ENCODE measurements at places on chromosomes 3 and 15.

DNA sequence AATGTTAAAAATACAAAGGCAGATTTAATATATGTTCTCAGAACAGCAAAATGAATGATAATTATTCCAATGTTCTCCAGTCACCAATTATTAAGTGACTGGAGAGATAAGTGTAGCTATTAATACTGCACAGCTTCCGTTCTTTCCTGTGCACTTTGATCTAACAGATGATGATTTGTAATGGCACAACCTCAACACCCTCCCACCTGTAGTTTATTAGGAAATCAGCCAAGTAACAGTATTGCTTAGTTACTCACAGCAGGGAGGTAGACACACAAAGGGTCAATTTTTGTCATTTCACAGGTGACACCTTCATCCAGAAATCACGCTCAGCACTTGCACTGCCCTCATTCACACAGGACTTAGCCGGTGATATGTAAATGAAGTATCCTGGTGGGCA, 688.1 kb downstream of the EPHA3 start:
- no peak for DNase-seq

DNA sequence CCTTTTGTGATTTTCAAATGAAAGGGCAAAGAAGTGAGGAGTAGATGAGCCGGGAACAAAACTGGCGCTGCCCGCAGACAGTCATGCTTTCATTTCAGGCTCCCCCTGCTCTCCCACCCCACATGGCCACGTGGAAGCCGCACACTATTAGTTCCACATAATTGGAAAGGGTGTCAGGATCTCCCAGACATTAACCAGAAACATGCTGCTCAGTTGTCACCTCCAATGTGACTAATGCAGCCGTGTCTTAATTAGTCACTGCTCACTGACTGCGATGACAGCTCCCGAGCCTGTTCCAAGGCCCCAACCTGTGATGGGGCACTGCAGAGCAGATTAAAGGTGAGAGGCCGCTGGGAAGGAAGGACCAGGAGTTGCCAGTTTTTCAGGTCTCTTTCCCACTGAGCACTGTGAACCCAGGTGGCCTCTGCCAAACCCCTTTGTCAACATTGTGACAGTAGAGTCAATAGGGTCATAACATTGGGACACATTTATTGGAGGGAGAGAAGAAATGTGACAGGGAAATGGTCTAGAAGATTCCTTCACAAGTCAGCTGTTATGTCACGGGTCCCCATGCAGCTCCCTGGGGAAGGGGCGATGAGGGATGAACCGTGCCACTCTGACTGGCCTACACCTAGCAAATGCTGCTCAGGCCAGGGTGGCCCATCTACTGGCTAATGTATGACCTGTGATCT, 38.6 kb upstream of the SFMBT1 start:
- no peak for DNase-seq

DNA sequence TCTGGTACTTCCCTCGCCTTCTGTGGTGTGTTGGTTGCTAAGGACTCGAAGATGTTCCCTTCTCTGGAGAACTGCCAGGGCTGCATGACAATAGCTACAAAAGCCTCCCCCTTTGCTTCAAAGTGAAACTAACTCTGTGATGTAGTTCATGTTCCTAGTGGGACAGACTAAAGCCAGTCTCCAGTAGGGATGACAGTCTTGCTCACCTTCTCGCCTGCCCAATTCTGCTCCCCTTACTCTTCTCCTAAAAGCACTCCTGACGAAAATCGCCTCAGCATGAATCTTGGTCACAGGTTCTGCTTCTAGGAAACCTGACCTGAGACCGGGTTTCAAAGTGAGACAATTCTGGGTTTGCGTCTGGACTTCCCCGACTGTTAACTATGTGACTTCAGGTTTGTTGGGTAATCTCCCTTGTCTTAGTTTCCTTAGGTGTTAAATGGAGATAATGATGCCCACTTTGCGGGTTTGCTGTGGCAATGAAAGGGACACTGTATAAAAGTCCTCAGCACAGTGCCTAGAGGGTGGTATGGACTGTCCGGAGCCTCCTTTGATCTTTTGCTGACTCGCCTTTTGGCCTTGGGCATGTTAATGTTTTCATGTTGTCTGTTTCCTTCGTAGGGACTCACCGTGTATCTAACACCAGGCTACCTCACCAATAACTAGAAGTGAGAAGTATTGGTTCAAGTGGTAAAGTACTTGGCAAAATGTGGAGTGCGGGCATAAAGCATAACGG, 24.9 kb upstream of the THRB start:
- DNase-seq, result no peak

DNA sequence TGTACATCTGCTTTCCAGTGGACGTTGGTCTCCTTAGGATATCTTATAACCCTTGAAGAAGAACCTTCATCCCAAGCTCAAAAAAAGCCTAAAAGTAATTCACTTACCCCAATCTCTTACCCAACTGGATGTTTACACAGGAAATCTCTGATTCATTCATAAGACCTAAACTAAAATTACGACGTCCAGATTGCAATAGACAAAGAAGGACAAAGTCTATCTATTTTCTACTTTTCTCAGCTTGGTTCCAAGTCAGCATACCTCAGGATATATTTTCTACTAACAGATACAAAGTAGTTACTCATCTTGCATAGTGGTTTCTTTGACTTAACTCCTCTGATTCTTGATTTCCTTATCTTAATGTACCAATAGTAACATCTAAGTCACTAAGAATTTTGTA, 669.9 kb downstream of the OTOL1 start:
- peak; percentile 59 for DNase-seq

DNA sequence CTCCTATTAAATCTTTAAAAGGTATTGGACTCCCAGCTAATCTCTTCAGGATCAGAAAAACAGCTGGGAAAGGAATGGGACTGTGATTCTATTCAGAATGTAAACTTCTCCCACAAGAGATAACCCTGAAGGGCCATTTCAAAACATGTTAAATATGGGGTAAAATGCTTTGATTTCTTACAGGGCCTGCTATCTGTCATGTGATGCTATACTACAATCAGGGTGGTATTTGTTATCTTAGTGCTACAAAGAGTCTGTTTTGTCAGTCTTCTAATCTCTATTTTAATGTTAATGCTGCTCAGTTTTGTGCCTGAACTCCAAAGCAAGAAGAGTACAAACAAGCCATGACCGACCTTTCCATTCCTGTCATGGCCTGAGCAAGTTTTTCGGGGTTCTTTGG, 186.9 kb downstream of the TBC1D5 start:
- no peak for DNase-seq

- DNase-seq, result no peak
Measured at GRCh38 chr3:152672320-152672649, 162.6 kb upstream of the P2RY1 start.

- no peak for DNase-seq
Measured at GRCh38 chr15:100131321-100132224, 210.2 kb downstream of the ADAMTS17 start.

DNA sequence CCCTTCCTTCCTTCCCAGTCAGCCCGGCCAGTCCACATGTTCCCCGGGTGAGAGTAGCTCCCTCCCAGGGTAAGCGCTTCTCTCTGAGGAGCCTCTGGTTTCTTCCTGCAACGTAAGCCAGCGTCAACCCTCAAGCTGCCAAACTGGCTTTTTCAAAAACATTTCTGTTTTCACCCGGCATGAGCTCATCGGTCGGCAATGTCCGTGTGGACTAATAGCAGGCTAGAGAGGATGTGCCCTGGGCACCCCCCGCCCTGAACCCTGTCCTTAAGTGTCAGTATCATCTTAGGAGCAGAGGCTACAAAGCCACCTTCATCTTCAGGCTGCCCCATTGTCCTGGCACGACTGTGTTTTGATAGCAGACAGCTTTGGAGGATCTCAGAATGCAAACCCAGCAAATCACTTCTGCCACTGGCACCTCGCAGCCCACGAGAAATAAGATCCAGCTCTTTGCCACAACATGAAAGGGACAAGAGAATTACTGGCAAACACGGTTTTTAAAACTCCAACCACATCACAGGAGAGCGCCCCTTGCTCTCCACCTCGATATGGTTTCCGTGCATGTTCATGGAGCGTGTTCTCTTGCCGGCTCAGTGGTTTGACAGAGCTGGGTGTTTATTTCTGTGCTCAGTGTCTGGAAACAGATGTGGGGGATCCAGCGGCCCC, 9.9 kb downstream of the ALDH1A3 start:
- peak; percentile 93 for DNase-seq

DNA sequence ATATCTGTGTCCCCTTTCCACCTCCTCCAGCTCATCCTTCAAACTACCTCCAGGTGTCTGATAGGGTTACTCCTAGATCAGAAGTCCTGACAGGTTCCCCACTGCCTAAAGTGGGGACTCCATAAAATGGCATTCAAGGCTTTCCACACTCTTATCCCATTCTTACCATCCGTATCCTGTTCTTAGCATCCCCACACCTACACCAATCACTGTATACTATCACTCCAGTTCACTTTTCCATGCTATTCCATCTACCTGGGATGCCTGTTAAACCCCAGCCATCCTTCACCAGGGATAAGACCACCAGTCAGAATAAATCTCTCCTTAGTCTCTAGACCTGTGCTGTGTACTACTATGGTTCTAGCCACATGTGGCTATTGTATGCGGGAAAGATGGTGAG, 19.1 kb downstream of the SSR3 start:
- no peak for DNase-seq

DNA sequence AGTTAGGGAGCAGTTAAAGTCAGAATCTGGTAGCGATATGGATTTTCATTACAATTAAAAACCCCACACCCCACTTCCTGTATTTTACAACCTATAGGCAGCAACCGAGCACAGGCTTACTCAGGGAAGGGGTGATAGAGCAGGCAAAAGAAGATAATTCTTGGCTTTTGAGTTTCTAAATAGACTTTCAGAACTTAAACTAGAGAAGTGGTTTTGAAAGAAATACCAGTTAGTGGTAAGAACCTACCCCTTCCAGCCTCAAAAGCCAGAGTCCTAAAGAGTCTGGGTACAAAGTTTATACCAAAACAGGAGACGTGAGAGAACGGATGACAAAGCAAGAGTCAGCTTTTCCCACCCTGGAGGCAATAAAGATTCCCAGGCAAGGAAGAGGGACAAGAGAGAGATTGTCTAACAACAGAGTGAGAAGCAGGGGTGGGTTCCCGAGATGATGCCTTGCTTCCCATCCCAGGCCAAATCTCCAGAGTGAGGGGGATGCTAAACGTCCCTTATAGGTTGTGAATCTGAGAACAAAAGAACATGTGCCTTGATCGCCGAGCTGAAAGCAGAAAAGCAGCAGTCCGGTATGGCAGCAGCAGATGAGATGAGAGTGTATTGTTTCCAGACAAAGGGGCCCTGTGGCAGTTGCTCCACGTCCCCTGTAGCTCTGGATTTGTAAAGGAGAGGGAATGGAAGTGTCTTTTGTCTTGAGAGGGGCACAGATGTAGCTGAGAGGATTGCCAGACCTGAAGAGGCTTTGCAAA, 36.8 kb downstream of the KLHL6 start:
- no peak for DNase-seq

DNA sequence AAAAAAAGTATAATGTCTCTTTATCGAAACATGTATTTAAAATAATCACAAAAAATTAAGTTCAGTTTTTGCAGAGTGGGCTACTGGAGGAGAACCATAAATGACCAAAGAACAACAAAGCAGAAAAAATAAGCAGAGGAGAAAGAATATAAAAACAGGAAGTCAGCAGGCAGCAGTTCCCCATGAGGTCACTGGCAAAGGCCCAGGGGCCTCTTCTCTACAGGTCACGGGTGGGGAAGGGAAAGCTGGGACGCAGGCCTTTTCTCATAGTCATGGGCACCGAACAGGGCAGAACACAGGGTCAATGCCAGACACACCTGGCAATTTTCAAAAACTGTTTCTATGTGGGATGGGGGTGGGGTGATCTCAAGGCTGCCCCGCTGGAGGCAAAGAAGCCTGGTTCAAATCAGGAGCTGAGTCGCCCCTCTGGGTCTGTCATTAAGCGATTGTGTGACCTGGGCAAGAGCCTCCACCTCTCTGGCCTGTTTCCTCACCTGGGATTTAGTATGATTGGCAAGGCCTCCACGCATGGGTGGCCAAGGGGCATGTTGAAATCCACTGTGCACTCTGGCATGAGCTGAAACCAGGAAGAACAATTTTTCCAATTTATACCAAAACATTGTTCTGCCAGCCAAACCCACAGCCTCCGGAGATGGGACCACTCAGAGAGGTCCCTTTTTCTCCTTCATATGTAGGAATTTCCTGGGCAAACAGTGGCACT, 43.8 kb upstream of the UACA start:
- DNase-seq, result peak; percentile 59

GRCh38 chr3:20015525-20015924, 3.5 kb upstream of the PP2D1 start:
- no peak for DNase-seq

DNA sequence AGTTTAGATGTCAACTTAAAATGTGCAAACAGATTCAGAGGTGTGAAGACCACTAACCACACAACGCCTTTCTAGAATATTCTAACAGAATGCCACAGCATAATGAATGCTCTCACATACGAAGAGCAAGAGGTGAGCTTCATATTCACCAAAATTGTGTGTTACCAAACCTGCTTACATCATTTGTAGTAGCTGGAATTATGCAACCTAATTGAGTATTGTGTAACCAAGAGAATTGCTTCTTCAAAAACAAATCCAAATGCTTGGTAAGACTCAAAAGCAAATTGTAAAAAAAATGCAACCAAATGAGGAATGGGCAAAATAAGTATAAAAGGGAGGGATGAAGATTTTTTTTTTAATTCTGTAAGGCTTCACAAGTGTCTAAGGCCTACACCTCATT, 160.7 kb downstream of the TAFA4 start:
- peak; percentile 4 for DNase-seq

GRCh38 chr15:80309769-80310384, 57.9 kb upstream of the CTXND1 start:
- DNase-seq, result peak; percentile 39

DNA sequence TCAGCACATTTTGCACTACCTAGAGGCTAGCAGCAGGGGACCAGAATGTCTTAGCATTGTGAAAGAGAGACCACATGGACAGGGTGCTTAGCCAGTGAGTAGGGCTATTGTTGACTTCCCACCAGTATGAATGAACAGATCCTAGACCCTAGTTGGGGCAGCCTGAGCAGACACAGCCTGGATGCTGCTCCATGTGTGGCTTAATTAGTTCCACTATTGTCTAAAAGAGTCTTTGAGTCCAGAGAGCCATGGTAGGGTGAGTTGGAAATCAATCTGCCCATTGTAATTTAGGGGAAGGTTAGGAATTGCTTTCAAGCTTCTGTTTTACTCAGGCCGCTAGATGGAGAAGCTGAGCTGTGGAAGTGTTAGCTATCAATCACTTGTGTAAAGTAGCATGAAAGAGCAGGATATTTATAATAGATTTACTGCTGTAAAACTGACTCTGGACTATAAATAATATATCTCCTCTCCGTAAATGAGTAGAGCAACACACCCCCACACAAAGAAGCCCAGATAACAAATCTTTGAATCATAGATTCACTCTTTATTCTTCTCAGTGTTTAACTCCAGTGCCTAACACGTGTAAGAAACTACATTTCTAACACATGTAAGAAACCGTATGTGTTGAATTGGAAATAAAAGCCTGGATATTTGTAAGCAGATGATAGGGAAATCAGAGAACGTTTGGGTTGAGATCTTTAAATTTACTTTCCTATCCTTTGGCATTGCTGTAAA, 4.1 kb upstream of the GCSAM start:
- peak; percentile 51 for DNase-seq

GRCh38 chr3:119195911-119196310, 22.5 kb downstream of the UPK1B start:
- DNase-seq, result peak; percentile 32
